ENCODE measurements at places on chromosomes 13 and 19.

DNA sequence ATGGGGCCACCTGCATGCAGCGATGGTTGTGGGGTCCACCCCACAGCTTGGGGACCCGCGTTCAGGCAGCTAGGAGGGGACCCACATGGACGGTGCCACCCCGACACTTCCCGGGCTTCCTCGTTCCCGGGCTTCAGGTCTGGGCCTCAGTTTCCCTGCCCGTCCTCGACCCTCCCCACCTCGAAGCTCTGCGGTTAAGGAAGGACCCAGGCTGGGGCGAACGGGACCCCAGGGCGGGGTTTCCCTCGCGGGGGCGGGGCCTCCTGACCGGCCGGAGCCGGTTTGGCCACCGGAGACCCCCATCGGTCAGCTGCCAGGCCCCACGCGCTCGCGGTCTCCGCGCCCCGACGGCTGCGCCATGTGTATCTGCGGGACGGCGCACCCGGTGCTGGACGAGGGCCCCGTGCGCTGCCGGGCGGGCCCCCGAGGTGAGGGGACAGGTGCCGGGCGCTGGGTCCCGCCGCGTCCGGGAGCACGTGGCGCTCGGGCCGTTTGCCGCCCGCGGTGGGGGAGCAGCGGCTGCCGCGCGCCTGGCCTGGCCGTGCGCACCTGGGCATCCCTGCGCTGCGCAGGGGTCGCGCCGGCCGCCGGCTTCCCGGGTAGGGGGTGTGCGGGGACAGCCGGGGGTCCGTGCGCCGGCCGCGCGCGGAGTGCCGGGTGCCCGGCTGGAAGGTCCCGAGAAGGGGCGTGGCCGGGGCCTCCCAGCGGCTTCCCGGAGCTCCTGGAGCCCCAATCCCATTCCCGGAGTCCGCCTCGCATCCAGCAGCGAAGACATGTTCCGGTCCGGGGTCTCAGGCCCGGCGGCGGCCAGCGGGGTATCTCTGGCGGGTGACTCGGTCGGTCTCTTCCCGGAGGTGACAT is 4.2 kb downstream of the ARHGAP45 start:
- no peak for DNase-seq

DNA sequence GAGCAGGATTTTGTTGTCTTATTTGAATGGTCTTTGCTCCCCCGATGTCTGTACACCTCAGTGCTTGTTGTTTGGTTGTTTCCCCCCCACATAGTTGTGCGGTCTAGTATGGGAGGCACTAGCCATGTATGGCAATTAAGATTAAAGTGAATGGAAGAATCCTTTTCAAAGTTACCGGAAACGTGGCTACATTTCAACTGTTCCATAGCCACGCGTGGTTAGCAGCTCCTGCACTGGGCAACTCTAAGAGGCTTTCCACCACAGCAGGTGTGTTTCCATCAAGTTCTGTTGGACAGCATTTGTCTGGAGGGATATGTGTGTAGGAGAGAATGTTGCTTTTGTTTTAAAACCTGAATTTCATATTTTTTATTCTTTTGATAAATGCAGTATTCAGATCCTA is 247.3 kb downstream of the GGACT start:
- no peak for DNase-seq

DNA sequence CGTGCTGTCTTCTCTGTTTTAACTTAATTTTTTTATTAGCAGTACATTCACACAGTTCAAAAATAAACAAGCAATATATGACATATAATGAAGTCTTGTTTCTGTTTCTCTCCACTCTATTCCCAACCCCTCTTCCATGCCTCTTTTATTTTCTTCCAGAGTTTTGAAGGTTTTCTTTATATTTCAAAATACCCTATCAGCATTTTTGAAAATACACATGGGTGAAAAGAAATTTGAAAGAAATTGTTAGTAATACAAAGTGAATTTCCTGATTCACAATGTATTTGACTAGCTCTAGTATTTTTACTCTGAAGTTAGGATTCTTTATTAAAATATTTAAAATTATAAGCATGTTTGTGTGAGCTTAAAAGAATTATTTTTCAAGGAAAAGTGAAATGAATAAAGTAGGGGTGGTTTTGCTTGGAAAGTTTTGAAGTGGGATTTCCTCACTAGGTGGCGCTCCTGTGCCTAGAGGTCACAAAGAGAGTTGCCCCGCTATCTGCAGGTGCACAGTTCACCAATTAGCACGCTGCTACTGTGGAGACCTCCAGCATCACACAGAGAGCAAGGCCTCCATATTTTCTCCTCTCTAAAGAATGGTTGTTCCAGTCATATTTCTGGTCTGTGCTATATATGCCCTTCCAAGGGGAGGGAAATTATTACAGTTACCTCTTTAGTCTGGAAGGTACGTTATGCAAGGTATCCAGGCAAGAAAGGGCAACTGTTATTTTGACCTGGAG is 37.6 kb downstream of the SOX21 start:
- DNase-seq, result peak; percentile 29

DNA sequence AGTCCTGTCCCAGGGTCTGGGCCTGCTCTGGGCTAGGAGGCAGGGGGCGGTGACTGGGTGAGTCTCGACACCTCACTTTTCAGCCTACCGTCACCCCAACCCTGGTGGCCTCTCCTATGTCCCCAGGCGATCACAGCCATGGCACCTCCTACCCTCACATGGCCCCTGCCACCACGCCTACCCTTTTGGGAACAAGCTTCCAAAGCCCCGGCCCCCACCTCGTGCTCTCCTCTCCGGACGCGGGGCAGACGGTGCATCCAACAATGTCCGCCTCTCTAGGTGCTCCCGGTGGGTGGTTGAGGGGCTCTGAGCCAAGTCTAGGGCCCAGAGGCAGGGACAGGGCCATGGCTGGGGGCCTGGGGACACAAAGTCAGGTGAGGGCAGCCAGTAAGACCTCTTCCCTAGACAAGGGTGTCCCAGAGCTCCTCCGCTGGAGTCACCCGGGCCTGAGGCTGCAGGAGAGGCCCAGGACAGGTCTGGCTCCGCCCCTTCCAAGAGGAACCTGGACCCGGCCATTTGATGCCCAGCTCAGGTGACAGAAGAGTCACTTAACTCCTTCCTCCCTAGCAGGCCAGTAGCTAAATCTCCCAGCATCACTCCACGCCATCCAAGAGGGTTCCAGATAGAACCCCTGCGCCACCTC is at the start of gene SYNE4:
Gene SYNE4 (minus strand): TSS at position 478 of the 643 bp plus-strand sequence. CDS start 132 bp downstream, at position 346.
- no peak for DNase-seq

DNA sequence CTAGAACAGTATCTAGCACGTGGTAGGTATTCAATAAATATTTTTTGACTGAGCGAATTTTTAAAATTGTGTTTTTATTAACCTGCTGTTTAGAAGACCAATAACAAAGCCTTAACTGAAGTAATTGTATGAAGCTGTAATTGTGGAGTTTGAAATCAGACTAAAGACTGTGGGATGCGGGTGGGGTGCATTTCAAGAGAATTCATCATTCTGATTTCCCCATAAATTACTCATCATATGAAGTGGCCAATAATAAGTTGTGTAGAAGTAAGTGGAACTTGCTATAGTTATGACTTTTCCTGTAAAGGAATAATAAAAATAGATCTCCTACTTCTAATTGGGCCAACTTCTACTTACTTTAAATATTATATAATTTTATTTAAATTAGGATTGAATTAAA is 449.3 kb downstream of the PCDH9 start:
- DNase-seq, result no peak

All from stimulated activated CD8-positive, alpha-beta memory T cell treated with anti-CD3 and anti-CD28 coated beads, Interleukin-4, amount 100 ng/mL, for 24 hours (primary cell).